ENCODE measurements at places on chromosomes 5 and 9.

GRCh38 chr9:99391937-99392594 lies 170.0 kb downstream of the SEC61B start:
- no peak for DNase-seq

DNA sequence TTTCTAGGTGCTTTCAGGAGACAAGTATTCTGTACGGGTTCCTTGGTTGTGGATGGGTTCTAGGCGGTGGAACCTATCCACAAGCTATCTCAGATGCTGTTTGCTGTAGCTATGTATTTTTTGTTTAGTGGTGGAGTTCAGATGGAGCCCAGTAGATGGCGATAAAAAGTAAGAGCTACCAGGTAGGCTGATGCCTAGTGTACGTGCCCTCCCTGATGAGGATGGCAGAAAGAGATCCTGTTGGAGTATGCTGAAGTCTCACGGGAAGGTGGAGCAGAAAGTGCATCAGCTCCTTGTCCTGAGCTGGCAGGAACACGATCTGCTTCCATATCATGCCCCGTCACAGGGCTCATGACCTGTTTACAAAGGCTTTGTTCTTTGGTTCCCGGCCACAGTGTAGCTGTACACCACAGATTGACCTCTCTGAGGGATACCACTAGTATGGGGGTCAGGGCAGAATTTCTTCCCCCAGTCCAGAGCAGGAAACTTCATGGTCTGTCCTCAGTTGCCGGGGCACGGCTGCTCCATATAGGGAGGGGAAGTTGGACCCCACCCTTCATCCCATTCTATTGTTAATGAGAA lies 12.6 kb upstream of the UGT3A2 start:
- no peak for DNase-seq

DNA sequence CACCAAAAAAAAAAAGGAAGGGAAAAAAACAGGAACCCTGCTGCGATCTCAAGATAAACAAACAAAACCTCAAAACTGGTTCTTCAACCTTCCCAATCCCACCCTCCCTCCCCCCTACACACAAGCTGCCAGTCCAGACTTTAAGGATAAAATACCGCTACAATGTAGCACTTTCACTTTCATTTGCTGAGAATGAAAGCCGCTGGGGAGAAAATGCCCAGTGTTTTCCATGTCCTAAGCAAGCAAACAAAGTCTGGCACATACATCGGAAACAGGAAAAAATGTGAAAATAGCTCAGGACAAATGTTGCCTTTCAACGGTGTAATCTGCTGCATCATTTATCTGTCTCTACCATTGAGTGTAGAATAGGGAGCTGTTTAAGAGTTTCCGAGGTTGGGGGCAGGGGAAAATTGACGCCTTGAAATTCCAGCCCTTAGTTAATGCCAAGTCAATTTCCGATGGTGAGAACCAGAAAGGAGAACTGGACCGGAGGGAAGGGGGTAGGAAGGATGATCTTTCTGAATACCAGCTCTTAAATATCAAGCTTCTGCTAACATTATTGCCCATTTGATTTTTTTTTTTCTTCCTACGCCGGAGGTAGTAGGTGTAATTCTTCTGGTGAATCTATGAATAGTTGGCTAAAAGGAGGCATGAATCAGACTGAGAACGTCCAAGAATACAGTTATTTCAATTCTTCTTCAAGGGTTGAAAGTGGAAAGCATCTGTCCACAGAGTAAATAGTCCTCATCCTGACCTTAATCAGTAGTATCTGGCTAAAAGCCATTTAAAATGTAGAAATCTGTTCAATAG lies 1.2 kb upstream of the ADAMTS6 start:
- DNase-seq, result no peak

DNA sequence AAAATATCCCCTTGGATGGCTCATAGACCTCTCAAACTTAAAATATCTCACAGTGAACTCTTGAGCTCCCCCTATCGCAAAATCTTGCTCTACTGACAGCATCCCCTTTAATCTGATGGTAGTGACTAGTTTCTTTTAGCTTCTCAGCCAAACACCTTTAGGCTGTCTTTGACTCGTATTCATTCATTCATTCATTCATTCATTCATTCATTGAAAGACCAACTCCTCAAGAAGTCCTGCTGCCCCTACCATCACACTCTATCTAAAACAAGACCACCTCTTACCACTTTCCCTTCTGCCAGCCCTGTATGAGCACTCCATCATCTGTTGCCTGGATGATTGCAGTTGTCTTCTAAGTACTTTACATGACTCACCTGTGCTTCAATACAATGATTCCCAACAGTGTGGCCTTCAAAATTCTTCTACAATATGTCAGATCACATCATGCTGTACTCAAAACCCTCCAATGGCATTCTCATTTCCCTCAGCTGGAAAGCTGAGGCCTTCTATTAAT lies 46.8 kb downstream of the ITGA2 start:
- no peak for DNase-seq

GRCh38 chr5:176596689-176597416 lies 13.1 kb downstream of the GPRIN1 start:
- DNase-seq, result no peak
